Stimulated activated CD8-positive, alpha-beta memory T cell treated with anti-CD3 and anti-CD28 coated beads, Interleukin-12 subunit alpha, Interleukin-12 subunit beta, amount 100 ng/mL, for 4 hours (primary cell): ENCODE measurements at places on chromosomes 6 and 20.

DNA sequence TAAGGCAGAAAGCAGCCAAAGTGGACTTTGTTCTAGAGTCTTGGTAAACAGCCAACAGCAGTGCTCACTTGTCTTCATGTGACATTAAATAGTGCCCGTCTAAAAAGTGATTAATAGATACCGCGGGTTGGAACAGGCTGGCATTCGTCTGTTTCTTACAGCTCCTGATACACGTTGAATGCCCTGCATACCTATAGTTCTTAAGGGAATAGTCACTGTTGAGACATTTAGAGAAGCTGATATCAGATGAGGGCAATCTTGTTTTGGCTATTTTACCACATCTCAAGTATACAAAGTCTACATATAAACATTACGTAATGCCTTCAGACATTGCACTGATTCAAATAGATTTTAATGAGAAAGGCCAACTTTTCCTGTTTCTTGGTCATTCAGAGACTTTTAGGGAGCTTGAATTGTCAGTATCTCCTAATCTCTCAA is 374.9 kb upstream of the FLRT3 start:
- no peak for DNase-seq

DNA sequence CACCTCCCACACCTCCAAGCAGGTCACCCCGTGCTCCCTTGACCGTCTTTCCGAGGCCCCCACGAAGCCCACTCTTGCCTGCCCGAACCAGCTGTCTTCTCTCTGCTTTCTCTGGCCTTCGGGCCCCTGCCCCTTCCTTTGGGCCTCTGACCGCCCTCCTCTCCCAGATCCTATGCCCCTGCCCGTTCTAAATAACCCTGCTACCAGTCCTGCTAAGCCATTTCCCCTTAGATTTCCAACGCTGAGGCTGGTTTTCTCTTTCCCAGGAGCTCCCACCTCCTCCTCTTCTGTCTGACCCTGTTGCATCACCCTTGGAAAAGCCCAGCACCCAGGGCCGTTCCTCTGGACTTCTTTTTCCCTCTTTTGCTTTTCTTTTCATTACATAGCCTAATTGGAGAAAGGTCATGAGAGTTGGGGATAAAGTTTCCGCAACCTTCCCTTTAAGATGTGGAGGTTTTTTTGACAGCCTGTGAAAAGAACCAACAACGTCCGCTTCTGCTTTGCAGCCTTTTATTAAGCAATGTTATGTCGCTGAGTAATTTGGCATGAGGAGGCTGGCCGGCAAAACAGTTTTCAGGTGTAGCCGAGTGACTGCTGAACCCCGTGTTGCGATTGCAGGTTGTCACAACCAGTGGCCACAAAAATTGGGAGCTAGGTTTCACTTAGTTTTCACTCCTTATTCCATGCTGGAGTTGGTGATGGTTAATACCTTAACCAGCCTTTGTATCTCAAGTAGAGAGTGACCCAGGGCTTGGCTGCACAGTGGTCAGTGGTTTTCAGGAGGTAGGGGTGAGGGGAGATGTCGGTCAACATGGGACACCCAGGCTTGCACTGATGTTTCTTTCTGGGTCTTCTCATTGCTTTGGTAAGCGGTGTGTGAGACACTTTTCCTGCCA is 970 bp downstream of the BLTP3A start:
- DNase-seq: no peak

- DNase-seq: no peak
Measured at GRCh38 chr6:159110013-159110412, 59.2 kb upstream of the FNDC1 start.

- no peak for DNase-seq
Measured at GRCh38 chr6:157834549-157834948, 11.5 kb downstream of the SNX9 start.

- DNase-seq: no peak
Measured at GRCh38 chr6:76814496-76815458, 648.5 kb downstream of the HTR1B start.

GRCh38 chr20:61575151-61575937 is 323.3 kb downstream of the CDH4 start:
- no peak for DNase-seq

DNA sequence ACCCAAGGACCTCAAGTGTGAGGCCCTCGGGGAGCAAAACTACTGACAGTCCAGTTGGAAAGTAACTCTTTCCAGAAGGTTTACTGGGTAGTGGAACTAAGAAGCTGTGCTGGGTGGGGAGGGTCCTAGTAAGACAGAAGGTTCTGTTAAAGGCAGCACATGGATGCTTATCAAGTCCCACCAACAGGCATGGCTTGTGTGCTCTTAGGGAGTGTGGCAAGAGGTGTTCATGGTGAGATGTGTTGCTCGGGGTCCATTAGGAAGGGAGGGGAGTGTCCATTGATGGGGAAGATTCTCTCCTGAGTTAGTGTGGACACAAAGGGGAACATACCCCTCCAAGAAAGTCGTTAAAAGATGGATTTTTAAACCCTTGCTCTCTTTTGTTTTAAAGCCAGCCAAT is 120.6 kb downstream of the LY86 start:
- no peak for DNase-seq
